ENCODE measurements at places on chromosomes 1 and 21.

- no peak for DNase-seq
These were observed 29.4 kb downstream of the OLFML2B start for GRCh38 chr1:161994175-161994668.

DNA sequence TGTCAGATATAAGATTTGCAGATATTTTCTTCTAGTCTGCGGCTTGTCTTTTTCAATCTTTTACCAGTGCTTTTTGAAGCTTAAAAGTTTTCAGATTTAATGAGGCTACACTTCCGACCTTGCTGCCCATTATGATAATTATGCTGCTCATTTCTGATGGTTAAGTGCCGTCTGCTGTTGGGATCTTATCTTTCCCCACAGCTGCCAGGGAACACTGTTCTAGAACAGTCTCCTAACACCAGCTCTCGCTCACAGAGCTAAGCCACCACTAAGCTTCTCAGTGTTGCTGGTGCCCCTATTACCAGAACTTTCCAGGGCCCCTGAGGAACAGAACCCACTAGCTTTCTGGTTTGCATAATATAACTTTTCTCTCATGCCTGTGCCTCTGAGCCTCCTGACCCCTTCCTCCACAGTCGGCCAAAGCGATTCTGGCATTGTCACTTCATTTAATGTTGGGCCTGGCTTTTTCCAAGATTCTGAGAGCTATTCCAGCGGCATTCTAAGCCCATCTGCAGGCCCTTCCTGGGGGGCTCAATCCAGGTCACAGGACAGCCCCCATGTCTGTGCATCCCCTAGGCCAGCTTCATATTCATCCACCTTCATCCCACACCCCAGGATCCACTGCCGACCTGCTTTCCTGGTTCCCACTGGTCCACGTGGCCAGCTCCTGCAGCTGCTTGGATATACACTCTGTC lies 237.0 kb downstream of the PTPRU start:
- no peak for DNase-seq

GRCh38 chr21:45152265-45152746 lies 77.9 kb downstream of the ADARB1 start:
- DNase-seq, result no peak

GRCh38 chr1:220556641-220557040 lies 28.7 kb downstream of the MARK1 start:
- DNase-seq, result no peak

- no peak for DNase-seq
These were observed 25.7 kb downstream of the DIO1 start for GRCh38 chr1:53919675-53920066.

DNA sequence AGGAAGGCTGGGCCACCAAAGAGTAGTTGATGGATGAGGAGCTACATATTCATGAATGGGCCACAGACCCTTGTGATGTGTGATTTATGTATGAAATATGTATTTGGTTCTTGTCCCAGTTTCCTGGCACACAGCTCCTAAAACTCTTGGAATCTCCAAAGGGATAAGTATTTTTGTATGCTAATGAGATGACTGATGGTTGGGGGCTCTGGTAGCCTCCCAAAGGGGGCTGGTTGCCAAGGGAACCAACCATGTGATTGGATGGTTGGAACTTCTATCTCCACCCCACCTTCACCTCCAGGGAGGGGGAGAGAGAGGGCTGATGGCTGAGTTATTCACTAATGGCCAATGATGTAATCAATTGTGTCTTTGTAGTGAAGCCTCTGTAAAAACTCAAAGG lies 77.1 kb downstream of the ZNF281 start:
- no peak for DNase-seq

GRCh38 chr1:93552741-93553455 lies 105.0 kb downstream of the FNBP1L start:
- DNase-seq, result peak; percentile 43

DNA sequence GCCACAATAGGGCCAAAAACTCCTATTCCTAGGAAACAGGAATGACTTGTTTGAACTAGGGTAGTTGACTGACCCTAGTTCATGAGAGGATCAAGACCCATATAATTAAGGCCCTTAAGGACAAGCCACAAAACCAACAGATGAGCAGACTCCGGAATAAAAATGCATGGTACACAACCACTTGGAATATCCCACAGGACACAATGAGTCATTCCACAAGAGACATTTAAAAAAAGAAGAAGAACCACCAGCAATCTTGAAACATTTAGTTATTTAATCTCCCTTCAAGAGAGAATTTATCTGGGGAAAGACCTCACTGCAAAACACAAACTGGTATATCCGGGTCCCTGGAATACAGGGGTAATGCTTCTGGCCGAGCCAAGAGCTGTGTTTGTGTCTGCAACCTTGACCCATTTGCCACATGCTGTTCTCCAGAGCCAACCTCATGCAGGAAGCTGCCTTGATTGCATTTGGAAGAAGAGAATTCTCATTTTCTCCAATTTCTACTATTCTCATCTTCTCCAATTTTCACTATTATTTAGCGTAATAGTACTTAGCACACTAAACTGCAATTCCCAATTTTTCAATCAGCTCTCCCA lies 135.5 kb downstream of the TGFBR3 start:
- DNase-seq, result no peak

GRCh38 chr1:234725177-234726132 lies 115.5 kb upstream of the IRF2BP2 start:
- DNase-seq, result no peak

- DNase-seq, result no peak
These were observed 22.3 kb downstream of the CDC42 start for GRCh38 chr1:22074803-22075202.

DNA sequence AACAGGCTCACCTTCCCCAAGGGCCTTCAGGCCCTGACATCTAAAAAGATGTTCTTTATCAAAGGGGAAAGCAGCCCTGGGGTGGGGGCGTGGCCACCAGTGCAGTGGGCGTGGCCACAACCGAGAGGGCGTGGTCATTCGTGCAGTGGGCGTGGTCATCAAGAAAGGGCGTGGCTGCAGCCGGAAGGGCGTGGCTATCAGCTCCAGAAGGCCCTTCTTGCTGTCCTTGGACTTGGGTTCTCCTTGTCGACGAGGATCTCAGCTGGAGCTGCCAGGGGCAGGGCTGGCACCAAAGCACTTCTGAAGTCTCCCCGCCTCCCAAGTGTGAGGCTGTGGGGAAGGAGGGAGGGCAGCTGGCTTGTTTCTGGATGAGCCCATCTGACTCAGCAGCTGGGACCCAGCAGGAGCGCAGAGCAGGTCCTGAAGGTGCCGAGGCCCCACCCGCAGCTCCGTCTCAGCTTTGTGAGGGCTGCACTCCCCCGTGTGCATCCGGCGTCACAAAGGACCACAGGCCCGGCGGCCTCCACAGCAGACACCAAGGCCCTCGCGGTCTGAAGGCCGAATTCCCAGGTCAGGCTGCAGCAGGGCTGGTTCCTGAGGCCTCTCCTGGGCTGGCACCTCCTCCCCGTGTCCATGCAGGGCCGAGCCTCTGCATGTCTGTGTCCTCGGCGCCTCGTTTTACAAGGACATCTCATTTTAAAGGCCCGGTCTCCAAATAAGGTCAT lies 12.8 kb downstream of the PDE9A start:
- no peak for DNase-seq

DNA sequence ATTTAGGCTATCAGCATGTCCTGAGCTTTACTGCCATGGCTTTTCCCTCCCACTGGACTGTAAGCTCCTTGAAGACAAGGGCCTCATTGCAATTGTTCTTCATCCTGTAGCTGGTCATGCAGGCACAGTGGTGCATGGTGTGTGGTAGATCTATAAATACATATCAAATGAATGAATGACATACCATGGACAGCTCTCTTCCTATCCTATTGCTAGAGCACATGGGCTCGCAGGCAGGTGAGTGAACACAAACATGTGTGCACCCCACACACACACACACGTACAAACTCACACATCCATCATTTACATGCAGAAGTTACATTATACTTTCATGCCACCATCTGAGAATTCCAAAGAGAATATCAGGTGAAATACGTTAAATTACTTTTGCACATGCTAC lies 172.9 kb upstream of the RUNX1 start:
- DNase-seq, result no peak

GRCh38 chr1:22689505-22689904 lies 21.1 kb upstream of the EPHB2 start:
- no peak for DNase-seq

DNA sequence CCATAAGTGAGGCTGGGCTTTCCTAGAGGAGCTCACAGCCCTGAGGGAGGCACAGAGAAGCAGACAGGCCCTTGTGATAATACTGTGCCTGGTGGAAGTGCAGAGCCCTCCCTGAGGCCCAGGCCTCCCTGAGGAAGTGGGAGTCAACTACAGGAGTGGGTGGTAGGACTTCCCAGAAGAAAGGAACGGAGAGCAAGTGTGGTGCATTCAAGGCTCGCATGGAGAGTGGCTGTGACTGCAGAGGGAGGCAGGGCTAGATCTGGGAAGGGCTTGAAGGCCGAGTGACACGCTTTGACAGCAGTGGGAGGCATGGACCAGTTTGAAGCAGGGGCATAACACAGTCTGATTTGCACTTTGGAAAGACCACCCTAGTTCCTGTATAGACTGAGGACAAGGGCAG lies 37.3 kb downstream of the AZIN2 start:
- DNase-seq, result no peak

GRCh38 chr21:43273708-43274021 lies 104.9 kb downstream of the CRYAA start:
- DNase-seq, result no peak

Data from NCI-H460 (cell line).